ENCODE measurements at places on chromosomes 5 and 9. TPM values are rescaled to one million over a fixed set of nuclear protein-coding genes. Genes with fewer than 3 reads are reported as not detected.

The PDZD2 gene
- polyA plus RNA-seq = not detected

The CDH9 gene
- polyA plus RNA-seq = not detected

The C7 gene
- polyA plus RNA-seq = not detected

GRCh38 chr5:136042665-136043121, 13.9 kb downstream of the TGFBI start:
- no peak for DNase-seq

The HCN1 gene
- polyA plus RNA-seq = not detected

The IFNA21 gene
- not detected for polyA plus RNA-seq

The PKD2L2 gene
- 0.74 TPM for polyA plus RNA-seq

The EDIL3 gene
- 0.17 TPM for polyA plus RNA-seq

DNA sequence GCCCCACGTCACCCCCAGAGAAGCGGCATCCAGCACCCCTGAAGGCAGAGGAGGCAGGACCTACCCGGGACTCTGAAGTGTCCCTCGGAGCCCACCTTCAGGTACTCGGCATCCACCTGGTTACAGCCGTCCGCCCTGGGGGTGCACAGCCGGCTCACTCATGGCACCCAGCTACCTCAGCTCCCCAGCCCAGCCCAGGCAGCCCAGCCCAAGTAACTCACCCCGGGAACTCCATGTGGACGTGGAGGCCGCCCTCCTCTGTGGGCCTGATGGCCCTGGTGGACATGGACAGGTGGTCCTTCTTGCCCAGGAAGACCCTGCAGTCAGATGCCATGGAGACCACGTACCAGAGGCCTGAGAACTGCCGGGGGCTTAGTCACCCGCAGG, 676 bp downstream of the LCN15 start:
- no peak for DNase-seq

DNA sequence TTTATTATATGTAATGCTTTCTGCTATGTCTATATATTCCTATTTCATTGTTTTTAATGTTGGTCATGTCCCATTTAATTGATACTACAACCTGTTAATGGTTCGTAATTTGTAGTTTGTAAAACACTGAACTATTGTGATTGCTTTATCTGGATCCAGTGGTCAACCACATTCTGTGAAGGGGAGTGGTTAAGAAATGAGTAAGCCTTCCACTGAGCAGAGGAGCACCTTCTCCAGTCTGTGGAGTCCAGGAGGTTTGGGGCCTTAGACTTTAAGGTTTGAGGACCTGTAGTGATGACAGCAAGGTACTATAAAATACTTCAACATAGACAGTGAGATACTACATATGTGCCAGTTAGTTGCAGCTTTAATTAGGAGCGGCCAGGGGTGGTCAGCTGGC, 67.7 kb upstream of the RAD23B start:
- no peak for DNase-seq

DNA sequence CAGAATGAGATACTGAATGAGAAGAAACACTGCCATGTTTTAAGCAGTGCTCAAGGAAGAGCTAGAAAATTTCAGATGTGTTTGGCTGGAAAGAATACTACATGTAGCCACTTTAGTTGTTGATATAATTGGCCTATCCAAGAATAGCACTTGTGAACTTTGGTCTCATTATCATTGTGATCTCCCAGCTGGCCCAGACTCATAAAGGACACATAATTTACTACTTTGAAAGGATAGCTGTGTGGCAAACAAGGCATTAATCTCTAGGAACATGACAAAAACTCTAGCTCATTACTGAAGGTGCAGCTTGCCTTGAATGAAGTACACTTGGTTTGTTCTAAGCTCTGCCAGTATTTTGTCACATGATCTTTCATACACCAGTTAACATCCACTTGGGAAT, 356.3 kb downstream of the CSNK1G3 start:
- DNase-seq = no peak

DNA sequence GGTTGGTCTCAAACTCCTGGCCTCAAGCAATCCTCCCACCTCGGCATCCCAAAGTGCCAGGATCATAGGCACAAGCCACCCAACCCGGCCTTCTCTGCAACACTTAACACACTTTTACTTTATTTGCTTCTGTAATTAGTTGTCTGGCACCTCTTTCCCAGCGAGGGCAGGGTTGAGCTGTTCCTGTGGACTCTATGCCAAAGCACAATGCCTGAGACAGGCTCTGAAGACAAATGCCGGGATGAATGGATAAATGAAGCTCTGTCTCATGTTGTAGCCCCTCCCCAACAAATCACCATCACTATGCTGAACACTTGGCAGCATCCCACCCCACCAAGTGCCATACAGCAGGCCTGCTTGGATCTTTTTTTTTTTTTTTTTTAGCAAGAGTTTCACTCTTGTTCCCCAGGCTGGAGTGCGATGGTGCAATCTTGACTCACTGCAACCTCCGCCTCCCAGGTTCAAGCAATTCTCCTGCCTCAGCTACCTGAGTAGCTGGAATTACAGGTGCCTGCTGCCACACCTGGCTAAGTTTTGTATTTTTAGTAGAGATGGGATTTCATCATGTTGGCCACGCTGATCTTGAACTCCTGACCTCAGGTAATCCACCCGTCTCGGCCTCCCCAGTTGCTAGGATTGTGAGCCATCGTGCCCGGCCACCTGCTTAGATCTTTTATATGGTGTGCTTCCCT, 21.3 kb downstream of the GPX3 start:
- DNase-seq = no peak

DNA sequence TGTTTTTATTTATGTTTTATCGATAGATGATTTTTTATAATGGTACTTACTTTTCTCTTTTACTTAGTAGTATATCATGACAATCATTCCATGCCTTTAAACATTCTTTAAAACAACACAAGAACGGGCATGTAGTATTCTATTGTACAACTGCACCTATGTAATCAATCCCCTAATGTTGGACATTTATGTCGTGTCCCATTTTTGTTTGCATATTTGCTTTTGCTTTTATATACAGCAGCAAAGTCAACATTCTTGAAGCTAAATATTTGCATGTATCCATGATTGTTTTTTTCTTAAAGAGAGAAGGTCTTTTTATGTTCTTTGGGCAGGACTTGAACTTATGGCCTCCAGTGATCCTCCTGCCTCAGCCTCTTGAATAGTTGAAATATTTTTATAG, 527.0 kb upstream of the CLINT1 start:
- DNase-seq = no peak

DNA sequence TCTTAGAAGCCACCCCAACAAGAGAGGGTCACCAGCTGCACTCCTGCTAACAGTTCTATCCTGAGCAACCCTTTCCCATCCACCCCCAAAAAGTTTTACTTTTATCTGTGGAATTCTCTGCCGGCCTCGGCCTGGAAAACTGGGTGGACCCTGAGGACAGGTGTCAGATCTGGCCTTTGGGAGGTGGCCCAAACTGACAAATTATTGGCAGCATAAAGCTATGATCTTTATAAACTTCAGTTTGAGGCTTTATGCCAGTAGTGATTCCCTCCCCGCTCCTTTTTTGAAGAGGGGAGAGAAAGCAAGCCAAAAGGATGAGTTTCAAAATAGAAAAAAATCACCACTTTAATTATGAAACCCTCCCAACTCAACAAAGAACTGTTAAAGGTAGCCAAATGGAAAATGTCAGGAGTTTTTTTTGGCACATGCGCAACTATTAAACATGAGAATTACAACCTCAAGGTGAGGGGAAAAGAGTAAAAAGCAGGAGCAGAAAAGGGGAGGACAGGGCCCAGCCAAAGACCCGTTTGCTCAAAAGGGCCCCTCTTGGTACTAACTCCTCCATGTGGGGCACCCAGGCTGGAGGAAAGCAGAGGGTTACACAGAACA, 49.4 kb downstream of the FBXW11 start:
- DNase-seq = no peak

GRCh38 chr5:138032028-138032571, 779 bp downstream of the FAM13B start:
- peak; percentile 82 for DNase-seq

DNA sequence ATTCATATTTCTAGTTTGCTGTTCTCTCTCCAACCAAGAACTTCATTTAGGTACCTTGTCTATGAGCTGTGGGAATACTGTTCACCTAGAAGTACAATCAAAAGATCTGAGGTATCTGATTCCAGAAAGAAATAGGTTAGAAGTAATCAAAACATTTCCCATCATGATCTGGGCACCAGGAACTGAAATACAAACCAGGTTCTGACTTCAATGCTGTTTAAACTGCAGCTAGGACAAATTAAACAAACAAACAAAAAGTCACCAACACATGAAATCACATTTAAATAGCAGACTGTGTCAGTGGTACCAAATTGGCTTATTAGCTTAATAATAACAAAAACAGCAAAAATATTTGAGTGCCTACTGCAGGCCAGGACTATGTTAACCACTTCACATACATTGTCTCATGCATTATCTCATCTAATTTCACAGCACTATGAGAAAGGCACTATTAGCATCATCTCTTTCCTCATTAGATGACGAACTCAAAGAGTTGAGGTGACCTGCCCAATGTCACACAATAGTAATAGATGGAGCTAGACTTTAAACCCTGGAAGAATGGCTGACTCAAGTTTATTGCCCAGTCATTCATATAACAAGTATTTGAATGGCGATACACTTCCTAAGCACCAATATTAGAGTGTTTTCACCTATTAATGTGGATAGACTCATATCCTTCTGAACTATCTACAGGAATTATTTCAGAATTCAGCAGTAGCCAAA, 14.5 kb downstream of the PLPP1 start:
- DNase-seq = no peak

DNA sequence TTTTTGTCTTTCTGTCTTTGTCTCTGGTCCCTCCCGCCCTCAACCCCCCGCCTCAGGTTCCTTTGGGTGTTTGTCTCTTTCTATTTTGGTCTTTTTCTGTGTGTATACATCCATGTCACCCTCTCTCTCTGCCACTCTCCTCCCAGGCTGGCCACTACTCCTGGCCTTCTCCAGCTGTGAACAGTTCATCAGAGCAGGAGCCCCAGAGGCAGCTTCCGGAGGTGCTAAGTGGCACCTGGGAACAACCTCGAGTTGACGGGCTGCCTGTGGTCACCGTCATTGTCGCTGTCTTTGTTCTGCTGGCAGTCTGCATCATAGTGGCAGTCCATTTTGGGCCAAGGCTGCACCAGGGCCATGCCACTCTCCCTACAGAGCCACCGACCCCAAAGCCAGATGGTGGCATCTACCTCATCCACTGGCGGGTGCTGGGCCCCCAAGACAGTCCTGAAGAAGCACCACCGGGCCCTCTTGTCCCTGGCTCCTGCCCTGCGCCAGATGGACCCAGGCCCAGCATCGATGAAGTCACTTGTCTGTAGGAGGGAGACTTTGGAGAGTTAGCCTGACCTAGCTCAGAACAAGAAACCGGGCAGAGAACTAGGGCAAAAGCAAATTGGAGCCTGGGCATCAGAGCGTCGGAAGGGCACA, 1.7 kb downstream of the SMIM33 start:
- DNase-seq = no peak

- DNase-seq = no peak
Measured at GRCh38 chr5:997711-998110, 10.9 kb upstream of the NKD2 start.

DNA sequence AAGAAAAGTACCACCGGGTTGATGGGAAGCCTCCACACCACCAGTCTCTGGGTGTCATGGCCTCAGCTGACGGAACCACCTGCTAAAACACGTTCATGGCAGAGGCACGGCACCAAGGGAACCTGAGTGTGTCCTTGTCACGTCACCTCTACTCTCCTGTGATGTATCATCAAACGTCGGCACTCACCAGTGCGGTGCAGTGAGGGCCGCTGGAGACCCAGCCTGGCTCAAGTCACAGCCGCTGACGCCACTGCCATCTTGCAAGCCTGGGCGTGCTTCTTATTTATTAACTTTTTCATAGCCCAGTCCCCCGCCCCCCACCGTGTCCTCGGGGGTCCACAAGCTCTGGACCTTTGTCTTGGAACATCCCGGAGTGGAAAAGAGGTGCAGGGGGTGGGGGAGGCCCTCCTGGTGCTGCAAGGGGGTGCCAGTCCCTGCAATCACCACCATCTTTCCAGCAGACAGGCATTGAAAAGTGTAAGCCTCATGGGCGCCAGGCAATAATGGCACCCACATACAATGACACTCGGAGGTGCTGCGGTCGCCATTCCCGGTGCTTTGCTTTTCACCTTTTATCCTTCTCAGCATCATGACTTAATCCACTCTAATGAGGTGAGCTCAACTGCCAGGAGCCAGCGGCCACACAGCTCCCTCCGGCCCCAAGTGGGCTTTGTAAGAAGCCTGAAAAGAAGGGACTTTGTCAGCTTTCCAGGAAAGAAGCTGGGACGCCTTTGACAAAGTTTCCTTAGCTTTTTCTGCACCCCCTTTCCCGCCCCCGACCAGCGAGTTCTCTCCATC, 202.3 kb upstream of the IRX1 start:
- no peak for DNase-seq

DNA sequence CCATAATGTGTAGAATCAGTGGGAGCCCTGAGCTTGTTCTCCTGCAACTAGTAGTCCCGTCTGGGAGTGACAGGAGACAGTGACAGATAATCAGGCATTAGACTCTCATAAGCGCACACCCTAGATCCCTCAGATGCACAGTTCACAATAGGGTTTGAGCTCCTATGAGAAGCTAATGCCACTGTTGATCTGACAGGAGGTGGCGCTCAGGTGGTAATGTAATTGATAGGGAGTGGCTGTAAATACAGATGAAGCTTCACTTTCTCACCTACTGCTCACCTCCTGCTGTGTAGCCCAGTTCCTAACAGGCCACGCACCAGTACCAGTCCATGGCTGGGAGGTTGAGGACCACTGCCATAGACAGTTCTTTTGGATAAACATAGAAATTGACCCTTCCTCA, 188.7 kb downstream of the ROR2 start:
- no peak for DNase-seq

The CLTB gene
- polyA plus RNA-seq = 50.2 TPM

The TRIM36 gene
- 0.12 TPM for polyA plus RNA-seq

- DNase-seq = peak; percentile 21
Measured at GRCh38 chr9:31519011-31519410, 865.4 kb upstream of the ACO1 start.

GRCh38 chr9:93212409-93212808, 28.5 kb downstream of the WNK2 start:
- no peak for DNase-seq

The HRH2 gene
- not detected for polyA plus RNA-seq

GRCh38 chr5:98217138-98217537, 556.3 kb upstream of the RGMB start:
- DNase-seq = no peak

GRCh38 chr5:125348936-125349831, 602.7 kb upstream of the ZNF608 start:
- no peak for DNase-seq

- DNase-seq = no peak
Measured at GRCh38 chr5:75006865-75007822, 45.2 kb downstream of the GCNT4 start.

GRCh38 chr5:108380531-108381349, 1.2 kb downstream of the FBXL17 start:
- peak; percentile 43 for DNase-seq

DNA sequence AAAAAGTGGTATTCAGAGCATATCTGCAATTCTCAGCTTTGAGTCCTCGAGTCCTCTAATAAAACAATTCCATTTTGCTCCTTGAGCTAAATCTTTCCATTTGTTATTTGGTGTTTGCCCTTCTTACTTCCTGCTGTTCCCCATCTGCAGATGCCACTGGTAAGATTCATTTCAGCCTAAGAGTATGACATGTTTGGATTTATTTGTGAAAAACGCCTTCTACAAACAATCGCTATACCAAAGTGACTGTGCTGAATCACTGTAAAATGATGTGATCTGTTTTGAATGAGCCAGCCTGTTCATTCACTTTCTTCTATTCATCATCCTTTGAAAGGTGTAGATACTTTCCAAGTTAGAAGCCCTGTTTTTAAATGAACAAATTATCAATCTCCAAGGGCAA, 27.7 kb downstream of the KCTD16 start:
- no peak for DNase-seq

The SPATA31A3 gene
- not detected for polyA plus RNA-seq

Measured in GM12878 (cell line).